ENCODE measurements at places on chromosomes 7 and 10.

DNA sequence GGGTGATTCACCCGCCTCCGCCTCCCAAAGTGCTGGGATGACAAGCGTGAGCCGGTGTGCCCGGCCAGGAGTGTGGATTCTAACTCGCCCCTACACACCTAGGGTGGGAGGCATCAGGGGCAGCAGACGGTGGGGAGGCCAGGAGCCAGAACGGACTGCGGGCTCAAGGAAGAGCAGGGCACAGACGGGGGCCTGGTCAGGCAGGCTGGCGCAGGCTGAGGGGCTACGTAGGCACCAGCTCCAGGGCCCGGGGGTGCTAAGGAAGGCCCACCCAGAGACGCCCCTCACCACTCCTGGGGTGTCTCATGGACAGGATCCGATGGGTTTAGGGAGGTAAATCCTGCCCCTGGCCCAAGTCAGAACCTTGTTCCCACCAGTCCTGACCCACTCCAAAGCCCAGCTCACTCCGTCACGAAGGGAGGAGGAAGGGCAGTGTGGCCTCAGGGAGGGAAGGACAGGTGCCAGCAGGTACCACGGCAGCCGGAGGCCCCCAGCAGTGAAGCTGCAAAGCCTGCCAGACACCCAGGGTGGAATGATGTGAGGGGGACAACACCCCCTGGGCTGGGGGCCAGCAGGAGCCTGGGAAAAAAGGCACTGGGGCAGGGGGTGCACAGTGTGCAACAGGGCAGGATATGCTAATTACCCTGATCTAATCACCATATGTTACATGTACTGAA, 251.4 kb downstream of the MAD1L1 start:
- DNase-seq, result no peak

DNA sequence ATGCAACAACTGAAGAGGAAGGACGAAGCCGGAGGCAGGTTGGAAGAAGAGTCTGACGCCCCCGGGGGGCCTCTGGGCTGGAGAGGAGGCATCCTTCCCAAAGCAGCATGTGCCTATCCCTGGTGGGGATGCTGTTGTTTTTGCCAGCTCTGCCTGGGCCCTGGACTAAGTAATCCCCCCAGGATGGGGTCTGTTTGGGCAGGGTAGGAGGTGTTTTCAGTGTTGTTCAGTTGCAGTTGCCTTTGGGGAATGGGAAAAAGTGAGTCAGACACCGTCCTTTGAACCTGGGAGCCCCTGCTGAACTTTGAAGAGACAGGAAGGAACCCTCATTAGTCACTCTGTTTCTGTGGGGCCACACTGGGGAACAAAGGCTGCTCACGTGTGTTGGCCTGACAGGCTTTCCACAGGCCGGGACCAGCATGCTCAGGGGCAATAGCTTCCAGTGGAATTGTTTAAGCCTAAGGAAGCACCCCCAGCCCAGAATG, 35.2 kb upstream of the GDF10 start:
- peak; percentile 88 for DNase-seq

DNA sequence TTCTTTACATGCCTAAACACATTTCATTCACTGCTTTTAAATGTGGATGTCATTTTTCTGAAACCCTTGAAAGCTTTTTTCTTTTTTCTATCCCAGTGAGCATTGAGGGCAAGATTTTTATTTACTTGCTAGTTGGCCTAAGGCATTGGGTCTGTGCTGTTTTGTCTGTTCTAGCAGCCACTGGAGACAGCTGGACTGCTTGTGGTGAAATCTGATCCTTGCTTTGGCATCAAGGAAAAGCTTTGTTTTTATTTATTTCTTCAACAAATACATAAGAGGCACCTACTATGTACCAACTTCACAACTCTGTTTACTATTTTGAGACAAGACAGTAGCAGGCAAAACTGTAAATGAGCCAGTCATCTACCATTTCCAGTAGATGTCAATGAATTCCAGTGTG, 28.4 kb upstream of the PDLIM1 start:
- DNase-seq, result no peak

DNA sequence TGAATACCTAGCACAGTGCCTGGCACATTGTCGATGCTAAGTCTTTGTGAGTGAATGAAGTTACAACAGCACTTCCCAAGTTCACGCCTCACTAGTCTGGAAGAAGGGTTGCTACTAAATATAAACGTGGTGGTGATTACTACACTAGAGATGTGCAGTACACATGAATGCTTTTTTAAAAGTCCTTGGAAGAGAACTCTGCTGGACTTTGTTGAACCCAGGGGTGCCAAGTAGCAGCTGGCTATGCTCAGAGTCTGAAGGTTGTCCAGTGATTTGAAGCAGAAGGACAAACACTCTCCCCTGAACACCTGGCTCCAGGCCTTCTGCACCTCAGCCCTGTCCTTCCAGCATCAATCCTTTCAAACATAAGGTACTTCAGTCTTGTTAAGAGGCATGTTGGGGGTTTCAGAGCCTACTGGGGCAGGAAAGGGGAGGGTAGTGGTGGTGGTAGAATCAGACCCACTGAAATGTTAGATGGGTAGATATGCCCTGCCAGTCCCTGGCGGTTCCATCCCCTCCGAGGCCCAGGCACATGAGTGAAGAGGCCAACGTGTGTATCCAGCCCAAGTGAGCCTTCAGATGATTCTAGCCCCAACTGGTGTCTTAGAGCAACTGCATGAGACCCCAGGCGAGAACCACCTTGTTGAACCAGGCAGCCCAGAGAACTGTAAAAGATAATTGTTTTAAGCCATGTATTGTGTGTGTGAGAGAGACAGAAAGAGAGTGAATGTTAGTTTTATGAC, 94.4 kb downstream of the TAX1BP1 start:
- DNase-seq, result no peak

DNA sequence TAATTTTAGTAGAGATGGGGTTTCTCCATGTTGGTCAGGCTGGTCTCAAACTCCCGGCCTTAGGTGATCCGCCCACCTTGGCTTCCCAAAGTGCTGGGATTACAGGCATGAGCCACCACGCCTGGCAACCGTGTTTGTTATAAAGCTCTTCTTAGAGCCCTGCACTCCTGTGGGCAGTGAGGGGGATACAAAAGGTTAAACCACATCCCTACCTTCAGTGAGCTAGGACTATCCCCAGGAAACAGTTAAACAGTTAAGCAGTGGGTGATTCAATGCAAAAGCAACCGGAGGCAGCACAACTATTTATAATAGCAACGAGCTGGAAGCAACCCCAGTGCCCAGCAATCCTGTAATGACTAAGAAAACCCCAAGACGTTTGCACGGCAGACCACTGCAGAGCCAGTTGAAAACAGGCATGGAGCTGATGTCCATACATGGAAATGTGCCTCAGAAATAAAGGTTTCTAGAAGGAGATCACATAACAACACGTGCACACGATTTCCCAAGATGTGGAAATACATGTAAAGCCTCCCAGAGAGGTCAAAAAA, 107.2 kb upstream of the LYZL2 start:
- peak; percentile 86 for DNase-seq

DNA sequence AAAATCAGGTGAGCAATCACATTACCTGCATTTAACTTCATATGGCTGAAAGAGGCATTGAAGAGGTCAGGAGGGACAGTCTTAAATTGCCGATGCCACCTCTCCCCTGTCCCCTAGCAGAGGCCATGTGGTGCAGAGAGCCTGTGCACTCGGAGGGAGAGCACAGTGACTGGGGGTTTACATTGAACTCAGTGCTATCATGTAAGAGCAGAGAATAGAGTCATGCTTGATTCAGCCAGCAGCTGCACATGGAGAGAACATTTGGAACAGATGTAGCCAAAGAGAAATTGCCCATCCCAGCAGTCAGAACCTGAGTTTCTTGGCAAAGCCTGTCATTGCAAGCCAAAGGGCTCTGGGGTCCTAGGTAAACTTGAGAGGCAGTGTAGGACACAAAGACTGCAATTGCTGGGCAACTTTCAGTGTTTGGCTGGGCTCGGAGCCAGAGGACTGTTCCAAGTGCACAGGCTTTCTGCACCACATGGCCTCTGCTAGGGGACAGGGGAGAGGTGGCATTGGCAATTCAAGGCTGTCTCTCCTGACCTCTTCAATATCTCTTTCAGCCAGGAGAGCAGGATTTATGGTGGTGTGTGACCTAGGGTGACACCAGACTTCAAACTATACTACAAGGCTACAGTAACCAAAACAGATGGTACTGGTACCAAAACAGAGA, 267.1 kb downstream of the REEP3 start:
- no peak for DNase-seq

GRCh38 chr10:50512743-50513416, 110.9 kb downstream of the SGMS1 start:
- no peak for DNase-seq

DNA sequence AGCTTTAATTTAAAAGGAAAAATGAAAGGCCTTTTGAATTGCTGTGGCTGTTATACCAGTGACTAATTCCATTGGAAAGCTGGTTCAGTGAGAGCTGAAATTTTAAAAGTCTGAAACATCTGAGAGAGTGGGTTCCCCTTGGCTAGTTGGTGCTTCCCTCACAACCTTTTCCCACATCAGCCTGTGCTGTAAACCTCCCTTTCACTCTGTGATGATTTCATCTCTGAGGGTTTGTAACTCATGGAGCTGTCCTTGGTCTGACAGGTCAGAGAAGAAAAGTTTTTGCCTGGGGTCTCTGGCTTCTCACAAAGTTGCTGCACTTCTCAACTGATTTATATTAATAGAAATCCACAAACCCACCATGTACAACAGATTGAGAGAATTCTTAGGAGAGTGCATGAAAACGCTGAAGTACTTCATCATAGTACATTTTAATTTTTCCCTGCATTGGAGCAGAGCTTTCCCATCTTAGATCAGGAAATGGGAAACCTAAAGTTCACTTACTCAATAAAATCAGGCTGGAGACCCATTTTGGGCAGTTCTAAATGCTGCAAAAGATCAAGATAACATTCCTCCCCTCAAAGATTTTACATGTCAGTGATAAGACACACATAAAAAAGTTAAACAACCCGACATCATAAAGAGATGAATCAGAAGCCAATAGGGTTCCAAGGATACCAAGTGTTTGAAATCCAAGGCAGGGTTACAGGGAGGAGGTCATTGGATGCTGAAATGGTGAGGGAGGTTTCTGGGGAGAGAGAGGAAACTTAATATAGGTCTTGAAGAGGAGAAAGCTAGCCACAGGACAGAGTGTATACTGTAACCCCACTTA, 157.0 kb upstream of the MKLN1 start:
- no peak for DNase-seq

DNA sequence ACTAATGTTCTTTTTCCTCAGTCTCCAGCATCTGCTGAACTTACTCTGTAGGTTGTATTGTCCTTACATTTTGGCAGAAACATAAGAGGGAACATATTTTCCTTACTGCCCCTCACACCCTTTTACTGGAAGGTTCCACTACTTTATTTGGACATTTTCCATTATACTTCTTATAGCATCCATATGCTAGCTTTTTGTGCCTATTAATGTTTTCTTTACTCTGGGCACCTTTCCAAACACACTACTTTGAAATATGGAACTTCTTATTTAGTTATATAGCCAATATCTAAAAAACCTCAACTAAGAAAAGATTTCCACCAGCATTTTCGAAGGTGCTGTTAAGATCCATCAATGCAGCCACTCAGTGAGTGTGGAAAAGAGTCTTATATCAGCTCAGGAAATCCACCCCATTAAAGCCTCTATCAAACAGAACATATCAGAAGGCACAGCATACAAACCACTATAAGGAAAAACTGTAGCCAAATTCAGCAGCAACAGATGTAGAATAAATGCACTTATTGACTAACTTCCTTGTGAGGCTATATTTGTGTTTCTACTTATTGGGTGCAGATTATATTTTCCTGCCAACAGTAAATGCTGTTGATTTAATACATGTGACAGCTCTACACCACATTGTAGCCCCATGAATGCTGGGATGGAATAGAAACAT, 272.5 kb upstream of the SEMA3E start:
- DNase-seq, result no peak

DNA sequence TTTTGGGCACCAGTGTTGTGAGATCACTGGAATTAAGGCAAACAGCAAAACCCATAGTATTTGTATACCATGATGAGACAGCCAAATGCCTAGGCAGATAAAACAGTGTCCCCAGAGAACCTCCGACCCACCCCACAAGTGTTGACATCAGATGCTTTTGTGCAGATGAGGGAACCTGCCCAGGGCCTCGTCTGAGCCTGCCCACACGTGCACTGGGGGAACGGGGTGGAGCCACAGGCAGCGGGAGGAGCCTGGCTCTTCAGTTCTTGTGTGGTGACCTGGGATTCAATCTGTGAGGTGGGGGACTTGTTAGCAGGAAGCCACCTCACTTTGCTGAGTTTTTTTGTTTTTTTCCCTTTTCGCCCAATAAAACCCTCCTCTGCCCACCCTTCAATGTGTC, 33.4 kb upstream of the OPTN start:
- peak; percentile 9 for DNase-seq

GRCh38 chr7:22238354-22239311, 118.3 kb downstream of the RAPGEF5 start:
- no peak for DNase-seq

DNA sequence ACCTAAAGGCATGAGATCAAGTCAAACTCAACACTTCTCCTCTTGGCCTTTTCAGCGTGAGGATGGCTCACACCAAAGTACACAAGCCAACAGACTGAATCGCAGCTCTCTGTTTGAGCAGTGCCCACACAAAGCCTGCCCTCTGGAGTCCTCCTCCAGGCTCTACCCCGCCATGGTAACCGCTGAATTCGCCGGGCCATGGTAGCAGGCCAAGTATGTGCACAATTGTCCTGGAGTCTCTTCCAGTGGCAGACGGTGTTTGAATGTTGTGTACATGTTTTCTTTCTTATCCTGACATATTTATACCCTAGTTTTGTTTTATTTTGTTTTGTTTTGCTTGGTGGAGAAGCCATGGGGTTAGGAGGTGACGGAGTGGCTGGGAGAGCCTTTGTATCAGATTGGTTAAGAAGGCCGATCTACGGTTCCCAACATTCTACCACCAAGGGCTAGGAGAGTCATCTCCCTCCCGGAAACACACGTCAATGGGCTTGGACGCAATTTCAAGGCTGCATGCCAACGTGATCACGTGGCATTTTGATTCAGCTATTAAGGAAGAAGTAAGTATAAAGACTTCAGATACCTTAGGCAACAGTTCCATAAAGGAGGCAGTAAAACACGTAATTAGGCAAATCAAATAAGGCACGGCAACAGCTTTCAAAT, 12.1 kb upstream of the SHH start:
- no peak for DNase-seq

DNA sequence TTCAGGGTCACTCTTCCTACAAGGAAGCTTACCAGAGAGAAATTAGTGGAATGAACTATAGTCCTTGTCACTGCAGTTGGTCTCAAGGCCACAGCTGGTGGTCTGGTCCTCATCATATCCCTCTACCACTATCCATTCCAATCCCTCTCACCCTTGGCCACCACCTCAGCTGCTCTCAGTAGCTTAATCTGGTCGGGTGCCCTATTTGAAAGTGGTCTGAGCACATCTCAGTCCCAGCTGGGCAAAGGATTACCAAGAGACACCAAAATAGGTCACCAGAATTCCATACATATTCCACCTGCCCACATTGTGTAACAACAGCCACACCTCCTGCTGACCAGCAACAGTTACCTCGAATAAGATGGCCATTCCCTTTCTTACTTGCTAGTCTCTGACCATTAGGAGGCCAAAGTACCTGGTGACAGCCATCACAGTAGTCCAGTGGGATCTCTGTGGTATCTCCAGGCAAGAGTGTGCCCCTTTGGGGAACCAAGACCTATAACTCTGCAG, 3.3 kb upstream of the ZC3HAV1 start:
- no peak for DNase-seq

All from NB4 (cell line).